ENCODE measurements at places on chromosomes 6 and 20.

DNA sequence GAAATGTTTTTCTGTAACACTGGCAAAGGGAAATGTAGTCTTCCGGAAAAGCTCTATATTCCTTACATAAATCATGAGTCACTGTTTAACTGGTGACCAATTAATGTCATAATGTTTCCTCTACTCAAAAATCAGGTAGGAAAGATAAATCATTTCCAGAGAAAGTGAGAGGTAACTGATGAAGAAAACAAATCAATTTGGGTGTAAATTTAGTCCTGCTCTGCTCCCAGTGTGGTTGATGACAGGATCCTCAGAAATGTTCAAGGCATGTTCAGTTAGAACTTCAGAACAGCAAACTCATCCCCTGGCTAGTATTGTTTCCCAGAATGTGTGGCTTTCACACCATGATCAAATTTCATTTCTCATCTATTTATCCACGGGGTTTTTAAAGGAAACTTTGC, 38.8 kb upstream of the SPACA1 start:
- no peak for DNase-seq

DNA sequence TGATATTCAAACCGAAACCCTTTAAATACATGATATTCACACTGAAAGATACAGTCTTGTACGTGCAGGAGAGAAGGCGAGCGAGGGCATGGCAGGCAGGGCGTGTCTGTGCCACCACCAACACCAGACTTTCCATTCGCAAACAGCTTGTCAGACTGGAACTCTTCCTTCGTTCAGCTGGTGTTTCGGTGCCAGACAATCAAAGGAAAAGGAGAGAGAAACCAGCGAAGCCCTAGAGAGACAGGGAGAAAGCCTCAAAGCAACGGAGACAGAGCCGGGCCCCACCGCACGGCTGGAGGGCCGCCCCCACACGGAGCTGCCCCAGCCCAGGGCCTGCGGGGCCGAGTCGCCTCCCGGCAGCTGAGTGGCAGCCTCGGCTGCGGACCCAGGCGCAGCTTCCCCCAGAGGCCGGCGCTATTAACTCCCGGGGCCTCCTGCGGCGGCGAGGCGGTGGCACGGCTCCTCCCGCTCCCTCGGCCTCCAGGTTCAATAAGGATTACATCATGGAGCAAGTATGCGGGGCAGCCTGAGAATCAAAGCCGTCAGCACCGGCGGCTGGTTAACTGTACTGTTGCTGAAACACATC, 32.1 kb upstream of the NR2E1 start:
- DNase-seq: peak; percentile 81

- no peak for DNase-seq
Measured at GRCh38 chr6:90167514-90168379, 128.9 kb downstream of the BACH2 start.

- no peak for DNase-seq
Measured at GRCh38 chr6:29465279-29465678, 8.3 kb downstream of the OR2H1 start.

DNA sequence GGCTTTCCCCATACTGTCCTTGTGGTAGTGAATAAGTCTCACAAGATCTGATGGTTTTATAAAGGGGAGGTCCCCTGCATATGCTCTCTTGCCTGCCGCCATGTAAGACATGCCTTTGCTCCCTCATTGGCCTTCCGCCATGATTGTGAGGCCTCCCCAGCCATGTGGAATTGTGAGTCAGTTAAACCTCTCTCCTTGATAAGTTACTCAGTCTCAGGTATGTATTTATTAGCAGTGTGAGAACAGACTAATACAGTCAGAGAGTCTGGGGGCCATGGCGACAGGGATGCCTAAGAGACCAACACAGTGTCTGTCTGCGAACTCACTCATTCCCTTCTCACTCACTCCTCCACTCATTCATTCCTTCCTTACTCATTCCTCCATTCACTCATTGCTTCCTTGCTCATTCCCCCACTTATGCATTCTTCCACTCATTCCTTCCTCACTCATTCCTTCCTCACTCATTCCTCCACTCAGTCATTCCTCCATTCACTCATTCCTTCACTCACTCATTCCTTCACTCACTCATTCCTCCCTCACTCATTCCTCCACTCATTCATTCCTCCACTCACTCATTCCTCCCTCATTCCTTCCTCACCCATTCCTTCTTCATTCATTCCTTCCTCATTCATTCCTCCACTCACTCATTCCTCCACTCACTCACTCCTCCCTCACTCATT, 137.5 kb upstream of the AGPAT4 start:
- DNase-seq: no peak

GRCh38 chr20:32976746-32977145, 27.5 kb downstream of the SUN5 start:
- no peak for DNase-seq

- no peak for DNase-seq
Measured at GRCh38 chr6:106628658-106629102, 618 bp downstream of the RTN4IP1 start.

- no peak for DNase-seq
Measured at GRCh38 chr6:14925699-14926026, 320.2 kb upstream of the JARID2 start.

DNA sequence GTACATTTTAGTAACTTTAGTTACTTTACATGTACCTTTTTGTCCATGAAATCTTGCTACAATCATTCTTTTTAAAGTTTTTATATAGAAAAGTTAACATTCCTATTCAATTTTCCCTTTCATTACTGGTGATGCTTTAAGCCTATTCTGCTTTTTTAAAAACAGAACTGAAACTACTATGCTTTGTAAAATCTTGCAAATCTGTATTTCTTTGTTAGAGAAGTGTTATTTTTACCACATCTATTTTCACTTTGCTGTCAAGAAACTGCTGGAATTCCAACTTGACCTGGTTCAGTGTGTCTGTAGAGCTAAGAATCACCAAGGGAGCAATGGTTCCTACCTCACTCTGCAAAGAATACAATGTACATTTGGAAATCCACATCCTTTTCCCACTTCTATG, 21.8 kb upstream of the SAMD5 start:
- DNase-seq: no peak

DNA sequence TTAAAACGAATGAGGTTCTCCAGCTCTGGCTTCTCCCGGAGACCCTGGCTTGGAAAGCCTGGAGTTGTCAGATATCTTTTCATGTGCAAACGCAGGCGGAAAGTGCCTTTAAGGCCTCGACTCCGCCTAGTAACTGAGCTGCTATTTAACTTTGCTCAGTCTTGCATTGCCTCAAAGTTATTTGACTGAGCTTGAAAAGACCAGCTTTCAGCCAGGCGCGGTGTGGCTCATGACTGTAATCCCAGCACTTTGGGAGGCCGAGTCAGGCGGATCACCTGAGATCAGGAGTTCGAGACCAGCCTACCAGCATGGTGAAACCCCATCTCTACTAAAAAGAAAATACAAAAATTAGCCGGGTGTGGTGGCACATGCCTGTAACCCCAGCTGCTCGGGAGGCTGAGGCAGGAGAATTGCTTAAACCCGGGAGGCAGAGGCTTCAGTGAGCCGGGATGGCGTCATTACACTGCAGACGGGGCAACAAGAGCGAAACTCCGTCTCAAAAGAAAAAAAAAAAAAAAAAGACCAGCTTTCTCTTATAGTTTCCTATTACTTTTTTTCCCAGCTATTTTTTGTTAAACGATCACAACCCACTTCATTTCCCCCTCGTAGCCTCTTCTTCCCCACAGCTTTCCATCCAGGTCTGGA, 1.9 kb downstream of the GCNT2 start:
- DNase-seq: no peak

GRCh38 chr6:137353346-137353745, 134.2 kb upstream of the IFNGR1 start:
- no peak for DNase-seq

DNA sequence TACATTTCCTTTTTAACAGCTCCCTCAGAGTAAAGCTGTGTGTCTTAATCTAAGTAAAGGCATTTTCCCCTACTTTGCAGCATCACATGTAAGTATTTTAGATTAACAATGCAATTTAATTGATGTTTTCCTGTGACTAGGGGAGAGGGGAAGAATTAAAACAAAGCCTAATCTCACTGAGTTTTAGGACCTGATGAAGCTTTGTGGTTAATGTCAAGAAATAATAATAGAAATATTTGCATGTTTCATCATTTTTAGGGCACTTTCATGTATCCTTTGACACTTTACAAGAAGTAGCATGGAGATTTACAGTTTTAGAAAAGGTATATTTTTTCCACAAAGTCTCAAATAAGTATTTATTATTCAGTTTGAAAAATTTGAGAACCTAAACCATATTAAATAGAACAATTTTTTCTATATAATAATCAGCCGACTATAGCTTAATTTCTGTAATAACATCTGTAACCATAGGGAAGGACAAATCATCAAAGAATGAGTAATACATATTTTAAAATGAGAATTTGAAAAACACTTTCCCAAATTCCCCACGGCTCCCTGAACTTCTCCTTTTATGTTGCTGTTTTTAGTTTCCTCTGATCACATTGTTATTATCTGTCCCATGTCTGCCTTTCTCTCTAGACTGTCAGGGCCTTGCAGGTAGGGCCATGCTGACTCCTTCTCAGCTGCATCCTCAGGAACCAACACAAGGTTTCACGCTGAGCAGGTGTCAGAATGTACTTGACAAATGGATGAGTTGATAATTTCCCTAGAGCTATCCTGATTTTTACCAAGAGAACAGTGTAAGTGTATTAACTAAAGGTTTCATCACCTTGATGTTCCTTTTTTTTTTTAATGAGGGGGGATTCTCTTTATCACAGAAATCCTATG, 338.1 kb downstream of the SYNE1 start:
- DNase-seq: no peak

- DNase-seq: no peak
Measured at GRCh38 chr6:88378639-88379038, 212.5 kb upstream of the CNR1 start.

GRCh38 chr6:32692019-32692418, 25.6 kb upstream of the HLA-DQB1 start:
- no peak for DNase-seq
